ENCODE measurements at places on chromosomes 4 and X.
A peak's percentile ranks its signal among the peaks of the same experiment; 100 is the strongest.

GRCh38 chr4:89839558-89839957 lies 2.6 kb upstream of the SNCA start:
- no peak for DNase-seq

- no peak for DNase-seq
Measured at GRCh38 chr4:36241771-36242170, 2.5 kb downstream of the ARAP2 start.

DNA sequence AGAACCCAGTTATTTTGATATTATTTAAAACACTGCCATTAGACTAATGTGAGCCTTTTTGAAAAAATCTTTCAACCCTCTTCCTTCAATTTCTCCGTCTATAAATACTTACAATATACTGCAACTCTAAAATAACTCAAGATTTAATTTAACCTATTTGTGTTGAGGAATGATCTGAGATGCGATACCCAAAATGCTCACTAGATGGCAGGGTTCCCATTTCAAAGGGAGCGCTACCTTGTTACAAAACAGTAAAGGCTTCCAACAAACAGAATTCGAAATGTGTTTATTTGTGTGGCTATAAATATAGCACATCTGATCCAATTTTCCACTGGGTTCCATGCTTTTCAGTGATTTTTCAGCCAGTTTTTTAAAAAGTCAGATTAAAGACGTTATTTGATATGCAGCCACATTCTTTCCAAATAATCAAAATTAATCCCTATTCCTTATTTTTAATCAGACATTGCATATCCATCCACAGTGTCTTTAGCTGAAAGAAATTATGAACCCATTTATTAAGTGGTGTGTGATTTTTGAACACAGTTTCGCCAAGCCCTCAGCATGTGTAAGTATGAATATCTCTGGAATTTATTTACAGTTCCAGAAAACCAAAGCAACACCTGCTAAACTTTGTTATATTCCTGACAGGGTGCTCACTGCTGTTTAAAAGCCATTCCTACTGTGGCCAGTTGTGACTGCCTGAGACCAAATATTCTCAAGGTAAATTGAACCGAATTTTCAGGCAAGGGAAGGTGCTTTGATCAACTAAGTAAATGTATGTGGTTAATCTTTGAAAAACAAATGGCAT lies 668.0 kb upstream of the LCORL start:
- DNase-seq: peak; percentile 3

- DNase-seq: no peak
Measured at GRCh38 chr4:166941629-166942028, 292.7 kb downstream of the SPOCK3 start.

Data from stimulated activated CD4-positive, alpha-beta T cell treated with anti-CD3 and anti-CD28 coated beads, Interleukin-2, amount 100 ng/mL, for 4 hours (primary cell).